ENCODE measurements at places on chromosomes 3 and 15.

GRCh38 chr3:67605377-67605776 lies 49.0 kb downstream of the SUCLG2 start:
- DNase-seq = no peak

GRCh38 chr3:183481582-183481981 lies 53.2 kb upstream of the MCF2L2 start:
- no peak for DNase-seq

- DNase-seq = no peak
Observed at GRCh38 chr15:75786575-75786947, 56.7 kb upstream of the UBE2Q2 start.

DNA sequence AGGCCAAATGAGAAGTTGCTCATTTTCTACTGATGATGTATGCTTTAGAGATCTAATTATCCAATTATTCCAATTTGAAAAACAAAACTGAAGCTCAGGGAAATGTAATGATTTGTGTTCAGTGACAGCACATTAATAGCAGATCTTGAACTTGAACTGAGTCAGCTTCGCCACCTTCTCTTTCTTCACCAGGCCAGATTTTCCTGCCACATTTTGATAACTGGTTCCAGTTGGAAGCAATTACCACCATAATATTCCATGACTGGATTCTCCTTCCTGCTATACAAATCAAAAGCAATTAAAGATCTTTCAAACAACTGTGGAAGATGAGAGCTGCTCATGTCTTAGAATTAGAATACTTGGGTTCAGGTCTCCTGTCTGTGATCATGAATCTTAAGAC lies 334.1 kb downstream of the RBMS3 start:
- DNase-seq = no peak

DNA sequence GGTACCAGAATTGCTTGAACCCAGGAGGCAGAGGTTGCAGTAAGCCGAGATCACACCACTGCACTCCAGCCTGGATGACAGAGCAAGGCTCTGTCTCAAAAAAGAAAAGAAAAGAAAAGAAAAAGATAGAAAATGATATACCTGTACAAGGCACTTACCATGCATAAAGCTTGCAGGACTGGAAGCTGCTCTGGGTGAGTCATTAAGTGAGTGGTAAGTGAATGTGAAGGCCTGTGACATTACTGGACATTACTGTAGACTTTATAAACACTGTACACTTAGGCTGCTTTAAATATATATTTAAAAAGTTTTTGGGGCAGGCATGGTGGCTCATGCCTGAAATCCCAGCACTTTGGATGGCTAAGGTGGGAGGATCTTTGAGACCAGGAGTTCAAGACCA lies 99.2 kb downstream of the SLMAP start:
- no peak for DNase-seq

DNA sequence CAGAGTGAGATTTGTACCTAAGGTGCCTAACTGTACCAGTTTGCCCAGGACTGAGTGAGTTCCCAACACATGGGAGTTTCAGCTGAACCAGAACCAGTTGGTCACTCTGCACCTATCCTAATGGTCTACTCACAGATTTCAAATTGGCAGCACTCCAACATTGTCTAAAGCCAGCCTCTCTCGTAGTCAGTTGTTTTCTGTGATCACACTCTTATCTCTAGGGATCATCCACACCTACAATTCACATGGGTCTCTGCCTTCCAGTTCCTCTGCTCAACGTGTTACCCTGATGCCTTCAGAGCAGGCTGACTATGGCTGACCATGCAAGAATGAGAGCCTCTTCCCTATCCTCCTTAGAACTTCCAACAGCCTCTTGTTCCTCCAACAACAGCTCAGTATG lies 624.8 kb downstream of the NTRK3 start:
- no peak for DNase-seq

DNA sequence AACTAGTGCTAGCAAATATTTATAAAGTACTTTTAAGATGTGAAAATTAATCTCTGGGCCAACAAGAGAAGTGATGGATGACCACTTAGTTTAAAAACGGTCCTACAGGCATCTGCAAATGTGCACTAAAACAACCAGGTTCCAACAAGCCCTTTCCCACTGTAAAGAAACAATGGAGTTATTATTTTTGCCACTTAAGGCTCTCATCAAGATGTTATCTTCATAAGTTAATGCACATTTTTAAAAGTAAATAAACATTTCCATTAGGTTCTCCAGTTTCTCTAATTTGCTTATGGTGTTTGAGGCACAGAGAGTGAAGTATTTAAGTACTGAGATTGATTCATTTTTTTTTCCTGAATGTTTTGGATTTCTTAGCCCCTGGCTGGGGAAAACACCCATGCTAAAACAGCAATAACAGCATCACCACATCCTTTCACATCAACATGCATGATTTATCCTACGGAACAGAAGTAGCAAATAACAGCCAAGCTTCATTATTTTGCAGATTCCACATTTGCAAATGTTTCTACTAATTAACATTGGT lies 20.8 kb downstream of the ABI3BP start:
- DNase-seq = no peak

DNA sequence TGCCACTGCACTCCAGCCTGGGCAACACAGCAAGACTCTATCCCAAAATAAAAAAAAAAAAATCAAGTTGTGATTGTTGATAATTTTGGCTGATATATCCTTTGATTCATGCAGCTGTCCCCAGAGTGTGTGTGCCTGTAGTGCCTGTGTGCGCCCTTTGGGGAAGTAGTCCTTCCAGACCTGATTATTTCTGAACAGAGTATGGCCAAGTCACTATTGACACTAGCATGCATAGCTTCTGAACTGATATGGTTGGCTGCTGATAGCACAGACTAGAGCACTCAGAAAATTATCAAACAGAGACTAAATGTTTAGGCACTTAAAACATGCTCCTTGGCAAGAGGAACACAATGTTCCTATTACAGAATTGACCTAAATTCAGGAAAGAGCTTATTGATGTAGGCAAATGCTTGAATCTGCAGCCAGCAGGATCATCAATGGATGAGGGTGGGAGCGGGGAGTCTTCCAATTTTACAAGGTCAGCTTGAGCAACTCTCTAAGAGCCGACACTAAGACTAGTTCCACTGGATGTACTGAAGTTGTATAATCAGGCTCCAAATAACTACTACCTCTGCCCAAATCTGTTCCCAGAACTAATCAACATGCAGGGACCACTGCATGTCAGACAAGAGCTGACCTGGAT lies 17.7 kb upstream of the PTPN9 start:
- DNase-seq = no peak

GRCh38 chr15:36400936-36401585 lies 178.4 kb upstream of the CDIN1 start:
- no peak for DNase-seq

DNA sequence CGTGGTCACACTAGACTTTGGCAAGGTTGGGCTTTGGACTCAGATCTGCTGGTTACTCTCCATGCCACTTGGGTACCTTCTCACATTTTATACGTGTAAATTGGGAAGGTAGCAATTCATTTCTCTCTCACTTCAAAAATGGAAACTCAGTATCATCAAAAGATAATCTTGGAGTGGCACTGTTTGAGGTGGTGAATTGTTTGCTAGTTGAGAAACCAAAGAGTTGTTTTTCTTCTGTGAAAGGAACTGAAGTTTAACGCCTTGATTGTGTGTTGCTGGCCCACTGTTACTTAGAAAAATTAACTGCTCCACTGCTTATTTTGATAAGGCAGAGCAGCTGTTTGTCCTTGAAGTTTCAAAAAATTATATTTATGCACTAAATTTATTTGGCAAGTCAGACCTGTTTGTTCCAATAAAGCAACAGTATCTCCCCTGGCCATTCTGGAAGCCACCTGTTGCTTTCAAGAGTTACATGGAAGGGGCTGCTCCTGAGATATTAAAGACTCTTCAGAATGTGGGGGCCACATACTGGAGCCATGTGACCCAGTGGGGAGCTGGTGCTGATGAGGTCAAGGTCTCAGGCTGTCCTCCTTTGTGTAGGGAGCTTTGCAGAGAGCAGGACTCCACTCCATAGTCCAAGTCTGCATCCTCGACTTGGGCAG lies 16.2 kb downstream of the PLCL2 start:
- DNase-seq = no peak

DNA sequence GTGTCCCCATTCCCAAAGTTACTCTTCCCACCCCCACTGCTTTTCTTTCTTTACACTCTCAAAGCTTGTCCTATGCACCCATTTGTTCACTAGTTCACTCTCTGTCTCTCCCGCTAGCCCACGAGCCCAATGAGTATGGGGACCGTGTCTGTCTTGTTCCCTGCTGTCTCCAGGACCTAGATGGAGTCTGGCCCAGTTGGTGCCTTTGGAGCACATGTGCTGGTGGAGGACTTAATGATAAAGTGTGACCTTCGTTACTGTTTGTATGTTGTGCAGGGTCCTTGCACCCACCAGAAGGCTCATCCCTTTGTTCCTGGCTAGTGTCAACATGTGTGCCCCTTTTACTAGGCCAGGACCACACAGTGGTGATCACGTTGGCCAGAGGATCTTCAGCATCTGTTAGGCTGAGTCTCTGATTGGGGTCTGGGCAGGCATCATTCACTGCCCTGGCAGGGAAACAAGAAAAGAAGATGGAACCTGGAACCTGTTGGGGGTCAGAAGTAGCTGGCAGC lies 7.4 kb downstream of the CISH start:
- DNase-seq = no peak

GRCh38 chr3:178532476-178532875 lies 3.8 kb upstream of the KCNMB2 start:
- DNase-seq = no peak

DNA sequence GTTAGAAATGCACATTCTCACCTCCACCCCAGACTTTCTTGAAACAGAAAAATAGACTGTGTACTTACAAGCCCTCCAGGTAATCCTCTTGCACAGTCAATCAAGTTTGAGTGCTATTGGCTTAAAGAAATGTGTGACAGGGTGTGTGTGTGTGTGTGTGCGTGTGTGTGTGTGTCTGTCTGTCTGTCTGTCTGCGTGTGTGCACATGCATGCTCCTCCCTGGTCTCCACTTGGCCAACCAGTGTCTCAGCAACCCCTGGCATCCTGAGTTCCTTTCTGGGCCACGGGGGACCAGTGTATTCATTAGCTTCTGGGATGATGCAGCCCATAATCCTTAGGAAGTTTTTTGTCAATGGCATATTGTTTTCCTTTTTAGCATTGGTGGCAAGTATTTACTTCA lies 128.8 kb upstream of the IL12A start:
- no peak for DNase-seq

- DNase-seq = no peak
Observed at GRCh38 chr3:47347217-47347801, 33.5 kb upstream of the PTPN23 start.

DNA sequence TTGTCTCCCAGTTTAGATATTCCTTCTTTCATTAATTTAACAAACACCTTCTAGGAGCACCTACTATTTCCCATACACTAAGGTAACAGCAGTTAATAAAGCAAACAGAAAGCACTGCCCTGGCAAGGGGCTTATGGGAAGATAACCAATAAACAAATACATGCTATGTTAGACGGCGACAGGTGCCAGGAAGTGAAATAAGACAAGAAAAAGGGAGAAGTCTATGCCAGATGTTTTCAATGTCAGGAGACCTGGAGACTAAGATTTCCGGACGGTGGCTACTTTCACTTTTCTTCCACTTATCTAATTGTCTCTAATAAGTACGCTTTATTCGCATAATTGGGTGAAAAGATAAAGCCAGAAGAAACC lies 32.5 kb upstream of the ZNF445 start:
- no peak for DNase-seq

- no peak for DNase-seq
Observed at GRCh38 chr3:129039271-129040038, 21.1 kb upstream of the GP9 start.

GRCh38 chr15:82571722-82572222 lies 31.5 kb upstream of the RPS17 start:
- no peak for DNase-seq

GRCh38 chr3:193827871-193828270 lies 234.9 kb downstream of the OPA1 start:
- no peak for DNase-seq

GRCh38 chr15:74531144-74531811 lies 9.7 kb upstream of the ARID3B start:
- no peak for DNase-seq

DNA sequence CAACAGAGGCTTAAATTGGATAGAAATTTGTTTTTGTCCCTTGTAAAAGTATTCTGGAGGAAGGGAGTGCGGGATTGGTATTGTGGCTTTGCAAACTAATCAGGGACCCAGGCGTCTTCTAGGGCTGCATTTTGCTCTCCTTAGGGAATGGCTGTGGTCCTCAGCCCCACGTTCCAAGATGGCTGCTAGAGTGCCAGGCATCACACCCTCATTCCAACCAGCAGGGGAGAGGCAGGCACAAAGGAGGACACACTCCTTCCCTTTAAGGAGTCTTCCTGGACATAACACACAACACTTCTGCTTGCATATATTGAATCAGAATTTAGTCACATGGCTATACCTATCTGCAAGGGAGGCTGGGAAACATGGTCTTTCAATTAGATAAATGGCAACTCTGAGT lies 174.5 kb upstream of the LYSMD4 start:
- DNase-seq = no peak

DNA sequence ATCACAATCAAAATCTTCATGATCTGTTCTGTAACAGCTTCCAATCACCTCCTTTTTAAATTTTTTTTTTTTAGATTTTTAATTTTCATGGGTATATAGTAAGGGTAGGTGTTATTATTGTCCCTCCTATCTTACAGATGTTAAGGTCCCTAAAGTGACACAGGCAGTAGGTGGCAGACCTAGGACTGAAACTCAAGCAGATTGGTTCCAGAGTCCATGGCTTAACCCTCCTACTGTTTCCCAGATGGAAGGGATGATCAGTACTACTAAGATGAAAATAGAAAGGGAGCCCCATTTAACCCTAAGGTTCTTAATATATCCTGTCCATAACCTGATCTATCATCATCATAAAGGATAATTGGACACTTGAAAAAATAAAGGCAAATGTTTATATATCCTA lies 57.1 kb downstream of the CHAC1 start:
- no peak for DNase-seq

- no peak for DNase-seq
Observed at GRCh38 chr3:120765830-120766493, 23.4 kb downstream of the GTF2E1 start.

DNA sequence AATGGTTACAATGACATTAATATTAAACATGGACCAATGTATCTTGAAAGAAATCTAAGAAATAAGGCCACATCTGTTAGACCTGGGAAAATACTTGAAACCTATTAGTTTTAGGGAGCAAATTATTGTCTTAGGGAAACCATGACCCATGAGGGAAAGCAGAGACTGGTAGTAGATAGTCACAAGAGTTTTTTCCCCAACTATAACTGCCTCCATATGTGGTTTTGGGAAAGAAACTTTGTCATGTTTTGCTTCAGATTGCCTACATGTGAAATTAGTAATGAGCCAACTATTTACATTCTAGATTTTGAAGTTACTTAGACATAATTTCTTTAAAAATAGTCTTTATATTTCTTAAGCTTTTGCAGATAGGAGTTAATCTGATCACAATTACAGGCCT lies 474.9 kb downstream of the ROBO2 start:
- DNase-seq = no peak

DNA sequence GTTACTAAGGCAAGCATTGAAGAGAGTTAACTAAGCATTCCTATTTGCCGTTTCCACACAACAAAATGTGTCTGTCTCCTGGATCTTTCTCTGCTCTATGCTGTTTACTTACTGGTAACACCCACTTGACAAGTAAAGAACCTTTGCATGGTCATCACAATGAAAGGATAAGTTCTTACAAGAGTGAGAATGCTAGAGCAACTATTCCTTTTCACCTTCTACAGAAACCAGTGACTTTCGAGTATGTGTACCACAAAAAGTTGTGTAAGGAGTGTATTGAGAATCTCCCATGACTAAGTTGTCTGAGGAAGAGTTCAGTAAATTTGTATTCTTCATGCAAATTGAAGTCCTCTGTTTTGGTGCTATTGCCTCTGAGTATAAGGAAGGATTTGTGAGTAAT lies 10.8 kb downstream of the TIPARP start:
- DNase-seq = no peak

- no peak for DNase-seq
Observed at GRCh38 chr3:58639001-58639400, 27.6 kb downstream of the FAM3D start.
